ENCODE measurements at places on chromosomes 3 and 15.

DNA sequence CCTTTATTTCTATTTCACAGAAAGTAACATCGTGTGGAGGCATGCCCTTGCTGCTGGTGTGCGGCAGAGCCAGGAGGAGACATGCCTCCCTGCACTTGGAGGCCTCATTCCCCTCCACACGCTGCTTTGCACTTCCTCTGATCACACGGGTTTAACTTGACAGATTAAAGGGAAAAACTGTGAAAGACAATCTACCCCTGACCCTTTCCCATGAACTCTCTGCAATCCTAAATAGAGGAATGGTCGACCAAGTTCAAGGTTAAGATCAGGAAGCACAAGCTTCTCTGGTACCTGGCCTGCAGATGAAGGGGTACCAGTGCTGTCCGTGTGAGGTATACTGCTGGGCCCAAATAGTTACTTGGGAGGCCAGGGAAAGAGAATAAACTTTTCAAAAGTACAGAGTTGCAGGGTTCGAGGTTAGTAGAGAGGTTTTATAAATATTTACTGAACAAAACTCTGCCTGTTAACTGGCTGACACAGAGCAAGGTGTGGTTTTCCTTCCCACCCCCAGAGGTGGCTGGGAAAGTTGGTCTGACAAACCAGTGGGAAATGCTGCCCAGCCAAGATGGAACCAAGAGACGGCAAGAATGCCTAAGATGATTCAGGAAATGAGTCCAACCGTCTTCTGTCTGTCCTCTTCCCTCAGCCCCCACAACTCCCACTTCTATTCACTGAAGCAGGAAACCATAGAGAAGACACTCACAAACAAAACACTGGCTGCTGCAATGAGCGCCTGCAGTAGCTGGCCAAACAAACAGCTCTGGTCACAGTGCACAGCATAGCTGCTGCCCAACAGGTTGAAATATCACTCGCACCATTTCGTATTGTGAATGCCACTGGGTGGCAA is 79.6 kb downstream of the IGF2BP2 start:
- DNase-seq: peak; percentile 86

GRCh38 chr15:73926219-73927002 is at the start of gene LOXL1:
LOXL1 (plus strand) TSS chr15:73926462; CDS start chr15:73926784, 322 bp downstream.
- DNase-seq: no peak

- DNase-seq: no peak
These were observed 1005.7 kb downstream of the ROBO1 start for GRCh38 chr3:78762121-78762520.

DNA sequence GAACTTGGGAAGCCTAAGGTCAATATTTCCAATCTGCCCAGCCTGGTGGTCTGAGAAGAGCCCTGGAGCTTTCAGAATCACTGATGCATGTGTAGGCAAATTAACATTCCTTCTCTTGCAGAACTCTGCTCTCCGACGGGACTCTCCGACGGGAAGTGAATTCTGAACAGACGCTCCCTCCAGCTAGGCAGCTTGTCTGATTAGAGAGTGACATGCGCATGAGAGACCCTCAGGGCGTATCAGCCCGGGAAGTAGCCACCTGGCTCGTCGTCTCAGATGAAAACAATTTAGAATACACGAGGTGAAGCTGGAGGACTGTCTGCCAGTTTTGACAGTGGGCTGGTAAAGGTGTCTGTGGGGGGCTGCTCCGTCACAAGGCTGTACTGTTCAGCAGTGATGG is 103.1 kb downstream of the DGKG start:
- DNase-seq: no peak

- no peak for DNase-seq
These were observed 352.0 kb downstream of the ZBTB20 start for GRCh38 chr3:114794894-114795630.

GRCh38 chr3:29331456-29332194 is 50.8 kb downstream of the RBMS3 start:
- DNase-seq: no peak

DNA sequence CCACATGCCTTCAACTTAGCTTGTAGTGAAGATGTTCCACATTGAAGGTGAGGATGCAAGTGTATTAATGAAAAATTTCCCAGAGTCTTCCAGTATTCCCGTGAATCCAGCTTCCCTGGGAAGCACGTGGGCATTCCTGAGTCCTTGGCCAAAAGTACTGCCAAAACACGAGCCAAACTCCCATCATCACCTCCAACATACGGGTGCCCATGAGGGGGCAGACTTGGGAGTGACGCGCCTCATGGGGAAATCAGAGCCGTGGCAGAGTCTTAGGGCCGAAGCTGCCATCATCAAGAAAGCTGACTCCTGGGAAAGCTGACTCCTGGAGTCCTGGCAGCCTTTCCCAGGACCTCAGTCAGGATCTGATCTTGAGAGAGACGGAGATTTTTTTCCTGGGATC is 20.1 kb upstream of the TM2D3 start:
- DNase-seq: no peak

- DNase-seq: no peak
These were observed 35.8 kb downstream of the SLC9A9 start for GRCh38 chr3:143812481-143812880.

DNA sequence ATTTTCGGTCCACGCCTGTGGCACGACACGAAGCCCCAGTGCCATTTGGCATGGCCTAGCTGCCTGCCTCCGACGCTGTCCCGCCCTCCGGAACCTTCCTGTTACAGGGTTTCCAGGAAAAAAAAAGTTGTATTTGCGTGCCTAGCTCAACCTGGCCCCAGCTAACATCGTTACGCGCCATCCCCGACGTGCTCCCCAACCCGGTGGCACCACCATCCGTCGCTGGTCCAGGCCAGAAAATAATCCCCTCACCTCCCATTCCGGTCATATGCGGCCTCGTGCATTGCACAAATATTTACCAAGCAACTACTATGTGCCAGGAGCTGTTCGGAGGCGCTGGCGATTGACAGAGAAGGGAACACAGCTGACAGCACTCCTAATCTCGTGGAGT is 1.4 kb upstream of the CYP1A1 start:
- no peak for DNase-seq

- DNase-seq: no peak
These were observed 174.0 kb downstream of the ECT2 start for GRCh38 chr3:172924546-172924945.

- no peak for DNase-seq
These were observed 2.6 kb upstream of the PIGZ start for GRCh38 chr3:196971094-196971698.

GRCh38 chr15:54026891-54027290 is 48.6 kb downstream of the UNC13C start:
- no peak for DNase-seq

GRCh38 chr3:14216257-14217048 is 37.8 kb downstream of the LSM3 start:
- no peak for DNase-seq

DNA sequence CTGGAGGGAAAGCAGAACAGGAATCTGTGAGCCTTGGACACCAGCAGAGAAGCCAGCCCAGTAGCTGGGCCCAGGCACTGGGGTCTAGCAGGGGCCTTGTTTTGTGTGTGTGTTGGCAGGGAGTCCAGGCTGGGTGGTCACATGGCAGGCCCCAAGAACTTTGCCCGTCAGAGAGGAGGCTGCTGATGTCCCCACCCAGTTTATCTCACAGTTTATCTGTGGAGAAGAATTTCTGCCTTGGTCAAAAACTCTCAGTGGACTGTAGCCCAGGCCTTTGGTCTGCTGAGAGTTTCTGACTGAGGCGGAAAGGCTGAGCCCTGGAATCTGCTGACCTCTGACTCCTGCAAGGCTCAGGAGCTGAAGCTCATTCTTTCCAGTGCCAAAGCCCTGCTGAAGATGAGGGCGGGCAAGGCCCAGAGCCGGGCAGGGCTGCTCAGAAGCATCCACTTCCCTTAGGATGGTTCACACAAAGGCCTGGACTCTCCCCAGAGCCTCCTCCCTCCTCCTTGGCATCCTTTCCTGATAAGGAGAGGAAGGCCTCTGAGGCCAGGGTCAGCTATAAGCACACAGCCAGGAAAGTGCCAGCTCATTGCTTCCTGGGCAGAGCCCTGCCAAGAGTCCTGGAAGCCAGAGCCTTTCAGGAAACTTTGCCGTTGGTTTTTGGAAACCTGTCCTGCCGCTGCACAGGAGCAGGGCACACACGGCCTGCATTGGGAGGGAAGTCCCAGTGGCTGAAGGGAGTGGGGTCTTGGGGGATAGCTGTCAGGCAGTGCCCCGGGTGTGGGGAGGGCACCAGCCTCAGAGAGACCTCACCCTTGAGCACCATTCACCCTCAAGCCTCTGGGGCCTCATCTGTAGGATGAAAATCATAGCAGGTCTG is 37.2 kb upstream of the SLCO2A1 start:
- DNase-seq: no peak

DNA sequence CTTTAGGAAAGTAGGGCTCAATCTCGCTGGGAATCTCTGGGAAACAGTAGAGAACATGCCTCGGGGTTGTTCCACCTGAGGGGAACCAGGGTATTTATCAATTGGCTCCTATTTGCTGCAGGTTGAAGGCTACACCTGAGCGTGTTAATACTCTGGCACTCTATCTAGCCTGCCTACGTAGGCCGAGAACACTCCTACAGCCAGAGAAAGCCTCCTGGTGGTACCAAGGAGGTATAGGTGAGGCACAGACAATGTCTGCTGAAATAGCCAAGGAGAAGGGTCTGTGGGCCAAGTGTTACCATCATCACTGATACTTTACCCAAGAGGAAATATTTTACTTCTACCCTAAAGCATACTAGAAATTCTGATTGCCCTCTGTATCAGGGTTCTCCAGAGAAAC is 341.0 kb upstream of the UBE2E2 start:
- no peak for DNase-seq

DNA sequence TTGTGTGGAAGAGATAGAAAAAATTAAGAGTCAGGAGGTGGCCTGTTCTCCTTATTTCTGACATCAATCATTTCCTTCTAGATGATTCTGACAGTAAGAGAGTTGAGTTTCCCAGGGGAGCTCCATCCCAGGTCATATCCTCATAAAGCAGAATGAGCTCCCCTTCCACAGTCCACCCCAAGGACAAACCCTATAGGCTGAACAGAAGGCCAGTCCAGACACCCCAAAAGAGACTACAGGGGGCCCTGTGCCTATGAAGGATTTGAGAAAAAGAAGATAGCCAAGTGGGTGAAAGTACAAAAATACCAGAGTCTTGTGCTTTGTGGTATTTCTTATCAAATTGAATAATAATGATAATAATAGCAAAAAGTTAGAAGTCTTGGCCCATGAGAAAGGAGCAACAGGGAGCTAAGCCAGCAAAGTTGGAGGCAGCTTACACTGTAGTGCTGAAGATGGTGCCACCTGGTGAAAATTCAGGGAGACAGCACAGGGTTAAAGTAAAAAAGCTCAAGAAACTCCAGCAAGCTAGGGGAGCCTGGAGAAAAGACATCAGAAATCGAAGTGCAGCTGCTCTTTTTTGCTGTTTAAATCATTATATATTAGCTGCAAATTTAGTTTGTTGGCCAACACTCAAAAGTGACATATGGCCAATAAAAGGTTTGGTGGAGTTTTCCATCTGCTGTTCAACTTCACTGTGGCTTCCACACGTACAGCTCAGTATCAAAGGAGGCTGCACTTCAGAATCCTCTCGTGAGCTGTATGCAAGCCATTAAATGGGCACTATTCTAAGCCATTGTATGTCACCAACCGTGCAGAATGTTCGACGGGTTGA is 35.8 kb upstream of the SLC24A5 start:
- DNase-seq: peak; percentile 5

- DNase-seq: peak; percentile 49
These were observed 1.1 kb downstream of the CHD2 start for GRCh38 chr15:92901072-92901761.

- no peak for DNase-seq
These were observed 113.2 kb upstream of the NLGN1 start for GRCh38 chr3:173284301-173284700.

DNA sequence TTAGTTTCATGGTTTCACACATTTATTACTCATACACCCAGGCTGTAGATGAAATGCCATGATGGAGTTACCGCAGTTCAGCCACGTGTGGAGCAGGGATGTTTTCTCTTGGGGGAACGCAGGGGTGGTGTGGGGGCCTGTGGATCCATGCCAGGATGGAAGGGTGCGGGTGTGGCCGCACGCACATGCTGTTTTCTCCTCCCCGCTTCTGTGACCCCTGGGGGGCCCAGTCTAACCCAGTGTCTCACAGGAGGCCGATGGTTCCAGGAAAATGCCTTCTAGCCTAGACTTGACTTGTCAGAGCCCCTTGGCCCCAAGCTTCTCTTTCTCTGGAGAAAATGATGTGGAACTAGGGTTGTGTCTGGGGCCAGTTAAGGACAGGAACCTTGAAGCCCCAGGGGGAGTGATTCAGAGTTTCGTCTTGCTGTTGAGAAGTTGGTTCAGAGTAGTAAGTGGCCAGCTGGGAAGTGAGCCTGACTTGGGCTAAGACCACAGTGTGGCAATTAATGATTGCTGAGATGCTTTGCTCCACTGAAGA is 240.4 kb upstream of the BHLHE40 start:
- no peak for DNase-seq

GRCh38 chr3:170040418-170040817 is 2.6 kb downstream of the GPR160 start:
- no peak for DNase-seq

DNA sequence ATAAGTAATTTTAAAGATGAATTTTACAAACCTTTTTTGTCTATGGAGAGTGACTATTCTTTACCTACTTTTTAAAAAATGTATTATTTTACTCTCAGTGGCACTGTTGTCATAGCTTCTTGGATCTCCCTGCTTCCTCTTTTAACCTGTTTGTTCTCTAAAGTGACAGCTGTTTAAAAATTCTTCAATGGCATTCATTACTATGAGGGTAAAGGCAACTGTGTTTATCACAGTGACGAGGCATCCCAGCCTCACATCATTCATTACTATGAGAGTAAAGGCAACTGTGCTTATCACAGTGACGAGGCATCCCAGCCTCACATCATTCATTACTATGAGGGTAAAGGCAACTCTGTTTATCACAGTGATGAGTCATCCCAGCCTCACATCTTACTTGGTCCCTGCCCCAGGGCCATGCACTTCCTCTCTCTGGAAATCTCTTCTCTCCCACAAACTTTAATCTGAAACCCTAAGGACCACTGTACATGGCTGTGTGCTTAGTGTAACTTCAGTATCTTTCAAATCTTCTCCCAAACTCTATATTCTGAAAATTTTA is 101.7 kb upstream of the ZNF717 start:
- DNase-seq: no peak

- DNase-seq: no peak
These were observed 42.7 kb downstream of the HDGFL3 start for GRCh38 chr15:83164771-83165404.

DNA sequence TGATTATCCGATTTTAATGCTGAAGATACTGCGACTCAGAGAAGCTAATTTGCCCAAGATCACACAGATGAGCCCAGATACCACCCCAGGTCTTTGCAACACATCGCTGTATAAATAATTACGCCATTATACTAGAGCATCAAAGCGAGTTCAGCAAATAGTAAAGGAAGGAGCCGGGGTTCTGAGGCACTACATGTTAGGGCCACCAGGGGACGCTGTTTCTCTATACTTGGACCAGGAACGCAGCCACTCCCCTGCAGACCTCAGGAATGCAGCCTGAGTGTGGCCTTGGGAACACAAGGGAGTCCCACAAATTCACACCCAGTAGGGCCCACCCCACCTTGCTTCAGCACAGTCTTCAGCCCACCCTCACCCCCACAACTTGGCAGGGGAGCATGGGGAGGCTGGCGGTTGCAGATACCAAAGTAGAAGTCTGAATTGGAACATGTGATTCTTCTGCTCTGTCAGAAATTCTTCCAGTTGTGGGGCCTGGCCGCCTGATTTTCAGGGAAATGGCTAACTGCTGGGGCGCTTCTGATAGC is 57.8 kb upstream of the RYK start:
- DNase-seq: peak; percentile 76

All from Kasumi-1 (cell line).